T-helper 22 cell (primary cell): ENCODE measurements at places on chromosomes 6 and 20.

GRCh38 chr20:53040693-53041589, 68.8 kb downstream of the TSHZ2 start:
- DNase-seq = no peak

- no peak for DNase-seq
Measured at GRCh38 chr6:79797163-79797764, 150.1 kb downstream of the ELOVL4 start.

DNA sequence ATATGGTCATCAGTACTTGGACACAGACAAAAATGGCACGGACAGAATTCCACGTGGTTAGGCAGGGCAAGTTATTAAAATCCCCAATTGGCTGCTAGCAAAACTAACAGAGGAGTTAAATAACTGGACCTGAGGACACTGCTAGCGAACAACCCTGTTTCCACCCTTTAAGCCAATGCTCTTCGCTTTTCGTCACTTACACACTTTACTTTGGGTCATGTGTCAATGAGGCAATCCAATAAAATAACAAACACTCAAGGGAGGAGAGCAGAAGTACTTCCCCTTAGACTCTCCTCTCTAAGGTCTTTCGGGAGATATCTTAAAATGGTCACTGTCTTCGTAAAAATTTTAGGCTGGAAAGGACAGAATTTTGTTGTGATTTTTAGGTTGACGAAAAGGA, 68.6 kb downstream of the LCA5 start:
- DNase-seq = no peak

DNA sequence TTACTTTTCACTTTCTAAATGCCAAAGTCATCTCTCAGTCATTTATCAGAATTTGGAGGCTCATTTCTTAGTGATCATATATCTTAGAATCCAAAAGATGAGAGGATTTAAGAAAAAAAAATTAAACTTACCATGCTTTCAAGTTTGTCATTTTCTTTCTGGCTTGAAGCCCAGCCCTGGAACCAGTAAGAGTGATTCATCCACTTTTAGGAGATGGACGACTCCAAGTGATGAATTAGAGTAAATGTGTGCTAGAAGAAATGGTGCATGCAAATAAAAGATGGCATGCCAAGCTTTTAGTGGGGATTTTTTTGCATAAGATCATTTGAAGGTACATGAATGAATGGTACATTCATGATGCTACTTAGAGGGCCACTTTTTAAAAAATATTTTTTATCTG, 20.1 kb downstream of the PLCB1 start:
- DNase-seq = no peak

GRCh38 chr6:148874698-148875293, 128.0 kb downstream of the UST start:
- no peak for DNase-seq

- no peak for DNase-seq
Measured at GRCh38 chr6:11542863-11543262, 5.3 kb downstream of the TMEM170B start.

DNA sequence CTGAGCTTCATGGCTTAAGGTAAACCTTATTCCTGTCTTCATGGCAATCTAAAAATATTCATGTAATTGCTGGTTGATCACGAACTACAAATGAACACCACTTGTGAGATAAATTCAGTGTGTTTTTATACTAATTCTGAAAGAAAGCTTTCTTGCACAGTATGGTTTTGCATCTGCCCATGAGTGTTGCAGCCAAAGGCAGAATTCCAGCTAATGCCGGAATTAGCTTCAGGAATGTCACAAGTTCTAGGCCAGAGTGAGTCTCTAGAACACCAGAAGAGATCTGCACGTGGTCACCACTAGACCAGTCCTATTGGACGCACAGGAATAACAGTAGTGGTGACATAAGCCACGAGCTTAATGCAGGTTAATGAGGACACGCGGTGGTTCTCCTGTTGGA, 223.7 kb downstream of the CDH4 start:
- DNase-seq = no peak

GRCh38 chr20:21047981-21048380, 58.2 kb downstream of the LINC00237 start:
- no peak for DNase-seq

- no peak for DNase-seq
Measured at GRCh38 chr6:142075516-142076101, 57.1 kb upstream of the GJE1 start.

DNA sequence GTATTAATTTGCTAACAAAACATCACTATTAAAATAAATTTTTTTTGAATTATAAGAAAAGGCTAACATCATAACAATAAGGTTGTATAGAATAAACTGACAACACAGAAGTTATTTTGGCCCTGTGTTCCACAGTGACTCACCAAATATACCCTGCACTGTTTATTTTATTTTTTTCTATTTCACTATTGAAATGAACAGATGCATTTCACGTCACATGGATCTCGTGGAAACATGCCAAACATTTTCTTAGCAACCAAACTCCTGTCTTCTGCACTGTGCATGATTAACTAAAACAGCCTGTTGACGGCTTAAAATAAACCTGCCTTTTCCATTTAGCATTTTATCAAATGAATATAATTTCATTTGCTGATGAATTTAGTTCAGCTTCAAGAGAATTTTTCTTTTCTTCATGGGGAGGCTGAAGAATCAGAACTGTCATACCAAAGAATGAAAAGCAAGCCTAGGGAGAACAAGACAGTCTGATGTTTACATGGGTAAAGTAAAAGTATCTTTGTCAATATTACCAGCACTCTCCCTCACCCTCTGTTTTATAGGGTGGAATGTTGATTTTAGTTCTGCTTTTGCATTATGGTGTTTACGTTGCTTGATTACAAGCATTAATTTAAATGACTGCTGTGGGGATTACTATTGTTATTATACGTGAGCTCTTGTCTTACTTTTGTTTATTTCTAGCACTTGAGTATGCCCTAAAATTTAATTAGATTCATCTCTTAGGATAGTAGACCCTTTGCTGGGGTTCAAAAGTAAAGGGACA, 115.3 kb downstream of the LCA5 start:
- no peak for DNase-seq

DNA sequence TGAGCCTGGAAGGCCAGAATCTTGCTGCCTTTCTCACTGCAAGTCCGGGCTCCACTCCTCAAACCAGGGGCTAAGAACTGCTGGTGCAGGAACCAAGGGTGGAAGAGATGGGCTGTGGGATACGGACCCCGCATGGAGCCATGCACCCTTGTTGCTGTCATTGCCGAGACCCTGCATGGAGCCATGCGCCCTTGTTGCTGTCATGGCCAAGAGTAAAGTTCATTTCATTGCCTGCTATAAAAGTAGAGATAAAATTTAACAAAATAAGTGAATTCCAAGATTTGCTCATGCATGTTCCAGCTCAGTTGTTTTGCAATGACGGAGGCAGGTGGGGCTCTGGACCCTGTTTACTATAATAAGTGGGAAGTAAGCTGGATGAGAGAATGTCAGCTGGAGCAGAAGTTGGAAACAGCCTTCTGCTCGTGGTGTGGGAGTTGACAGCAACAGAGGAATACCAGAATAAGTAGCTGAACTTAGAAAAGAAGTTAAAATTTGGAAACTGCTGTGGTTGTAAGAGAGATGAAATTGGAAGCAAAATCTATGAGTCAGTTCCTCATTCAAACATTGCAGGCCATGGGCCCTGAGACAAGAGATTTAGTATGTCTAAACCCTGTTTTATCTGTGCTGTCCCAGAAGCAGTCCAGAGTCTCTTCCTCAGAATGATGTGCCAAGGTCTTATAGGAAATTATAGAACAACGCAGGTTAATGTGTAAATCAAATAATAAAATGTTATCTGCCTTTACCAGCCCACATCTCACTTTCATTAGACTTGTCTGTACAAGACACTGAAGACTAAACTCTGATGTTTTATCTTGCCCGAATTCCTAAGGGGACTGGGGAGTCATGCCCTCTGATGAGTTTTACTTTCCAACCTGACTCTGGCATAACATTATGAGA, 15.8 kb upstream of the THBS2 start:
- no peak for DNase-seq

GRCh38 chr6:155227046-155227445, 36.8 kb upstream of the CLDN20 start:
- DNase-seq = no peak

DNA sequence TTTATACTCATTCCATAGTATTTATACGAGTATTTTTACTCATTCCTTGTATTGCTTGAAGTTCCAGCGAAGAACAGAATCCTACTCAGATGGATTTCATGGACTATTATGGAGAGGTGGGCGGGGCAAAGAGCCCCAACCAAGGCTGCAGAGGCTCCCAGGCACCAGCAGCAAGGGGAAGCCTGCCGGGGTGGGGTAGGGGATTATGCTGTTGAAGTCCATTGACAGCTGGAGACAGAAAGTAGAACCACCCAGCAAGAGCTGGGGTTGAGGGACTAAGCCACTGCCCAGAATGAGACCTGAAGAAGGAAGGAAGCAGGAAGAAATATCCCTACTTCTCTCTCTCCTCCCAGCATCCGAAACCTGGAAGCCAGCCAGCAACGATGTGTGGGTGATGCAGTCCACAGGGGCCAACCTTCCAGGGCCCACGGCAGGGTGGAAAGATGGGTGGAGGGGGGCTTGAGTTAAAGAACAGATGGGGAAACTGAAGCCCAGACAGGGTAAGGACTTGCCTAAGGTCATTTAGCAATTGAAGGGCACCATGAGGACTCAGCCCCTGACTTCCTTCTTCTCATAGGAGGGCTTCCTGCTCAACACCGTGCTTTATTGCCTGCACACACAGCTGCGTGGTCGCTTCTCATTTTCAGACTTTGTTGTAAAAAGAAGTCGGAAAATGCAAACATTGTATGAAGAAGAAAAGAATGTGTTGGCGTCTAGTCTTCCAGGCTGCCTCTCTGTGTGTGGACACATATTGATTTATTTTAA, 18.3 kb upstream of the GTSF1L start:
- no peak for DNase-seq

DNA sequence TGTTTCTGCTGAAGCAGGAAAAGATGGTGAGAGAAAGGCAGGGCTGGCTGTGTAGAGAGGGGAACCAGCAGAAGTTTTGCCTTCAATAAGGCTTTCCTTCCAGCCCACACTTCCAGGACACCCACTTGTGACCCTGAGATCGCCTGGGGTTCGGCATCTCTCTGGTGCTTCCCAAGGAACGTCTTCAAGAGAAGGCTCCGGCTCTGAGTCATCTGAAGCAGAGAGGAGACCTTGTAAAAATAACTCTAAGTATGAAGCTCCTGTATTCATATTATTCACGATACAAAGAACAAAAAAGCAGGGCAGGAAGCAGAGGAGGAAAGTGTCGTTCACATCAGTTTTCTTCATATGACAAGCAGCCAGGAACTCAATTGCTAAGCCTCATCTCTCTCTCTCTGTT, 95.4 kb upstream of the MRPS10 start:
- no peak for DNase-seq
